ENCODE measurements at places on chromosomes 2 and 18. TPM values are rescaled to one million over a fixed set of nuclear protein-coding genes. Genes with fewer than 3 reads are reported as not detected.

The OR6B2 gene
- total RNA-seq = not detected

The BCL11A gene
- total RNA-seq = 0.04 TPM

The KCNJ3 gene
- total RNA-seq = not detected

- no peak overlapping the region for H3K27ac ChIP-seq
- no peaks in the 10 kb centered on the region for H3K36me3 ChIP-seq
- no peak overlapping the region for H3K4me3 ChIP-seq
- no peaks in the 10 kb centered on the region for H3K4me1 ChIP-seq
Observed at GRCh38 chr2:226077031-226077430, 677.5 kb downstream of the NYAP2 start.

DNA sequence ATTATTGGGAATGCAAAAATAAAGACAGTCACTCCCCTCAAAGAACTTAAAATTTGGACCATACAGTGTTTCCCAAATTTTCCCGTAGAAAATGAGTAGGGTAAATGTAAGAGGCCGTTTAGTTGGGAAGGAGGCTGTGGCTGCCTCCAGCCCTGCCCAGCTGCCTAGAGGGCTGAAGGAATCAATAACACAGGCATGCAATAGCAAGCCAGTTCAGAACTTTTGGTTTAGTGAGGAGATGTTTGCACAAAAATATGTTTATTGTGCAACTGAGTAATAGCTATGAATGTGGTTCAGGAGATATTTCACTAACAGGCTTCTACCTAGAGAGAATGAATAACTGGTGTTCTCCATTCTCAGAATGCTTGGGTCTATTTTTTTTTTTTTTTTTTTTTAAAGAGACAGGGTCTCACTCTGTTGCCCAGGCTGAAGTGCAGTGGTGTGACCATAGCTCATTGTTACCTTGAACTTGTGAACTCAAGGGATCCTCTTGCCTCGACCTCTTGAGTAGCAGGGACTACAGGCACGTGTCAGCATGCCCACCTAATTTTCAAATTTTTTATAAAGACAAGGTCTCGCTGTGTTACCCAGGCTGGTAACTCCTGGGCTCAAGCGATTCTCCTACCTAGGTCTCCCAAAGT, 23.6 kb downstream of the UGP2 start:
- H3K27ac ChIP-seq = no peak overlapping the region
- no peaks in the 10 kb centered on the region for H3K27me3 ChIP-seq
- H3K36me3 ChIP-seq = peaks cover 61% of the 10 kb centered on the region
- no peak overlapping the region for H3K4me3 ChIP-seq

DNA sequence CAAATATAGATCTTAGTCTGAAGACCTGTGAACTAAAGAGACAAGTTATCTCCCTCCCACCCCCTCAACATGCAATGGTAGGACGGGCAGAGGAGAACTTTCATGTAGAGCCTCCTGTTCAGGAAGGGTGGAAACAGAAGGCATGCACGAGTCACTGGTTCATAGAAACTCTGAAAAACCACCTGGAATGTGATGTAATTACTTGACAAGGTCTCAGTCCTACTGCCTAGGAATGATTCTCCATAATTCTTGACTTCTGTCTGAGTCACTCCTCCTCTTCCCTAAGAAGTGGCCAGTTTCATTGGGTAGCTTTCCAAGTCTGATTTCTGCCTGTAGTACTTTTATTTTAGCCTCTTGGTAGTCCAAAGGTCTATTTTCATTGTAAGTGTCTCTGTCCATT, 277.3 kb downstream of the PTPRM start:
- peaks cover 6% of the 10 kb centered on the region for H3K4me1 ChIP-seq
- no peaks in the 10 kb centered on the region for H3K36me3 ChIP-seq
- H3K27ac ChIP-seq = no peak overlapping the region
- DNase-seq = no peak
- H3K4me3 ChIP-seq = no peak overlapping the region

DNA sequence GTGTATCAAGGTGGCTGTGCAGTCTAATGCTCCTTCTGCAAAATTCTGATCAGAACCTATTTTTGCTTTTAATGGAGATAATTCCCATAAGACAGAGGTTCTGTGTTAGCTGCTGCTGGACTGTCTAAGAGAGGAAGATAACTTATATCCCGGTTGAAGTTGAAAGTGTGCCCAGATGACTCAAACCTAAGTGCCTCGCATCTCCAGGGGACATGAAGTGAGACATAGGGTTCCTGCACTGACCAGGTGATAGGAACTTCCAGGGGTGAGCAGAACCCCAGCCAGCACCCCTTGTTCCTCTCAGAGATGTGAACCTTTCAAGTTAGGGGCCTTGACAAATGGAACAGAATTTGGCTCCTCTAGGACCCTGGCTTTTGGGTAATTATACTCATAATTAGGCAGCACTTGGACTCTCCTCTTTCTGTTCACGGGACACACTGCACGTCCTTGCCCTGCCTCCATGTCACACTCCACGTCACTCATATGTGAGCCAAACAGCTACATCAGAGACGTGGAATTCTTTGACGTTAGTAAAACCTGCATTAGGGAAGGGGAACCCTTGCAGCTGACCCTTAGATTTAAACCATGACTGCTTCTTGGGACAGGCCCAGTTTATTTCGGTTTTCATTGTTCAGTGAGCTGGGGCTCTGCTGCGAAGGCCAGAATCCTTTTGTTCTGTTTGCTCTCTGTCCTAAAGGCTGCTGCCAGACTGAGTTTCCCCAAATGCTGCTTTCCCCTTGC, 104.5 kb upstream of the ALPP start:
- no peak overlapping the region for H3K4me3 ChIP-seq
- DNase-seq = no peak
- no peaks in the 10 kb centered on the region for H3K27me3 ChIP-seq
- H3K27ac ChIP-seq = no peak overlapping the region
- H3K36me3 ChIP-seq = peaks cover 2% of the 10 kb centered on the region

GRCh38 chr2:102166189-102166845, 20.5 kb upstream of the IL1RL2 start:
- no peak overlapping the region for H3K27ac ChIP-seq
- no peak overlapping the region for H3K4me3 ChIP-seq
- H3K4me1 ChIP-seq = peaks cover 5% of the 10 kb centered on the region
- peaks cover 2% of the 10 kb centered on the region for H3K36me3 ChIP-seq
- DNase-seq = no peak
- H3K27me3 ChIP-seq = no peaks in the 10 kb centered on the region

All from activated CD4-positive, alpha-beta T cell treated with anti-CD3 and anti-CD28 coated beads, Interleukin-2, amount 10 ng/mL, durations not matched to agents 7 days and 5 days (primary cell).